CD4-positive, CD25-positive, alpha-beta regulatory T cell (primary cell): ENCODE measurements at places on chromosomes 3 and 15.

DNA sequence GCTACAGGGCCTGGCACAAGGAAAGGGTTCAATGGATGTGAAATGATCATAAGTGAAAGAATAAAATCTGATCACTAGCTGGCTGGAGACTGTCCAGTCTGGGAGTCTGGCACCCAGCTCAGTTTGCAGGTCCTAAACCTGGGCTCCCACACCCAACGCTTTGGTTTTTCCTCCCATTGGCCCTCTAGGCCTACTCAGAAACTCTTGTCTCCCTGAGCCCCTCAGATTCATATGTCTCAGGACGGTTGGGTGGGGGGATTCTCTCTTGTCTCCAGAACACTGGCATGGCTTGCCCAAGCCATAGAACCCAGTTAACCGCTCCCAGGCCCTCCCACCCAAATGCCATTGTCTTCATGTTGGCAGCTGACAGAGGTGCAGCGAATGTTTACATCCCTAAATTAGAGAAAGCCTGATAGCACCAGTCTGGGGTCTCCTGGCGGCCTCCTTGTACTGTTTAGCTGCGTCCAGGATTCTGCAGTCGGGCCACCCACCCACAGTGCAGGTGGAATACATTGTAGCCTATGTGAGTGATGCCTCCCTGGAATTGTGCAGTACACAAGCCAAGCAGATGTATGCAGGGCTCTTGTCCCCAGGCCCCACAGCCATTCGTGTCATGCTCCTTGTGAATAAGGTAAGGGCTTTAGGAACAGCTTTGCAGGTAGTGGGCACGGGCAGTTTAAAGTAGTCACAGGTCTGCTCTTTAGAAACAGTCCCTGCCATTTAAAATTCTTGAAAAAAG lies 266.3 kb downstream of the XXYLT1 start:
- no peak for DNase-seq

- DNase-seq: peak; percentile 47
These were observed 712 bp downstream of the RTF1 start for GRCh38 chr15:41417418-41418195.

- no peak for DNase-seq
These were observed 153.9 kb downstream of the KLF13 start for GRCh38 chr15:31480356-31481025.

DNA sequence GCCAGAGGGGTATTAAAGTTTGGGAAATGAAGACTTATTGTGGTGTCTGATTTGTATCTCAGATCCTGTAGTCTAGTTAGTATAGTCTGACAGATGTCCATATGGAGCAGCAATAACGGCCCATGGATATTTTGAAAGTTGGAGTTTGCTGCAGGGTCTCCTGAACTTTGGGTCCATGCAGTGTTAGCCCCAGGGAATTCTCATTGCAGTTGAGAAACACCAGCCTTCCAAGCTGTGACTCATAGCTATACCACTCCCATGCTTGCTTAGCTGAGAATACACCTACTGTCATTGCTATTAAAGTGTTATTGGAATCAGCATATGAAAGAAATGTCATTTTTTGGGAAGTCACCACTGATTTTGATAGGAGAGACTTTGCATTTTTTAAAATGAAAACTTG lies 29.2 kb downstream of the TMOD2 start:
- no peak for DNase-seq

DNA sequence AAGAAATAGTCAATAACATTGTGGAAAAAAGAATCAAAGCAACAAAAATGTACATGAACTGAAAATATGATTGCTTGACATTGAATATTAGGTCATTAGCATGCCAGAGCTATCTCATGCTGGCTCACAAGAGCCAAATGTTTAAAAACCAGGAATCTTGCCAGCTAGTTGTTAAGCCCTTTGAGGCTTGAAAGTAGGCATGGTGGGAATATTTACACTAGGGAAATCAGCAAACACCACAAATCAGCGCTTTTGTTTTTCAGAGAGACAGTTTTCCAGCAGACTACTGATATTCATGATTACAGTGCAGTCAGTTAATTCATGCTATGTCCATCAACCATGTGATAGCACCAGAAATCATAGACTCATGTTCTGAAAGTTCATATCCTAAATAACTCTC lies 144.8 kb downstream of the ARPP21 start:
- no peak for DNase-seq

DNA sequence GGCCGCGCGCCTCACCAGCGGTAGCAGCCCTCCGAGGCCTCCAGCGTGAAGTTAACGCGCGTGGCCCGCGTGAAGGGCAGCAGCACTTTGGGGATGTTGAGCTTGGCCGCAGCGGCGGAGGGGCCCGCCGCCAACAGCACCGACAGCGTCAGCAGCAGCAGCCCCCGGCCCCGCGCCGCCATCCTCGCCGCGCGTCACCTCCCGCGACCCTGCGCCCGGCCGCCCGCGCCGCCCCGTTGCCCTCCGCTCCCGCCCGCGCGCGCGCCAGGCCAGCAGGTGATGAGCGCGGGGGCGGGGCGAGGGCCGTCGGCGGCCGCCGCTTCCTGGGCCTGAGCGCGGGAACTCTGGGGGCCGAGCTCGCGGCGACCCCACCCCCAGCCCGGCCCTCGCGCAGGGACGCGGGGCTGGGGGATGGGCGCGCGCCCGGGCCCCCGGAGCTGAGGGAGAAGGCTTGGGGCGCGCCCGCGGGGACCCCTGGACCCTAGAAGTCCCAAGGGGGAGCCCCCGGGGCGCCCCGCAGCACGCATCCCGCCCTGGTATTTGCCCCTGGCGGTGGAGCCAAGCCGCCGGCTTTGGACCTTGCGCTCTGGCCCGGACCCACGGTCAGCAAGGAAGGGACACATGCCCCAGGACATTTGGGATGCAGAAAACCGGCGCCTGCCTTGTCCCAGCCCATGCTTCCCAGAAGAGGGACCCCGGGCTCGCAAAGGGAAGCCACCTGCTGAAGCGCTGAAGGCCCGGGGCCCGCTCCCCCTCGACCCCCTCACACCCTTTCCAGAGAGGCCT lies at the start of gene NUP210:
TSS of gene NUP210 (minus strand) at position 278 of the 786 bp plus-strand sequence. CDS start at position 182, 96 bp downstream.
- no peak for DNase-seq

- no peak for DNase-seq
These were observed 212.9 kb downstream of the TIGIT start for GRCh38 chr3:114506591-114507300.

DNA sequence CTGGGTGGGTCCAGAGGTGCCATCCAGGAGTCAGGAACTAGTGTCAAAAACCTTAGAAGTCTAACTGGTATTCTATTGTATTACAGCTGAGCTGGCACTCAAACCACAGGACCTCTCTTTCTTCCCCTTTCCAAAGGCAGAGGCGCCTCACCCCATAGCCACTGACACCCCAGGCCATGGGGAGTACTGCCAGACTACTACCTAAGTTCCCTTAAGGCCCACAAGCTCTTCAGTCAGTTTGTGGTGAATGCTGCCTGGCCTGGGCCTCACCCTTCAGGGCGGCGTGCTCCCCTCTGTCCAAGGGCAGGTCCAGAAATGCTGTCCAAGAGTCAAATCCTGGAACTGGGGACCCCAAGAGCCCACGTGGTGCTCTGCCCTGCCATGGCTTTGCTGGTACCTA lies 43.0 kb upstream of the FGF7 start:
- DNase-seq: no peak

- no peak for DNase-seq
These were observed 21.2 kb downstream of the PXK start for GRCh38 chr3:58353722-58354553.

DNA sequence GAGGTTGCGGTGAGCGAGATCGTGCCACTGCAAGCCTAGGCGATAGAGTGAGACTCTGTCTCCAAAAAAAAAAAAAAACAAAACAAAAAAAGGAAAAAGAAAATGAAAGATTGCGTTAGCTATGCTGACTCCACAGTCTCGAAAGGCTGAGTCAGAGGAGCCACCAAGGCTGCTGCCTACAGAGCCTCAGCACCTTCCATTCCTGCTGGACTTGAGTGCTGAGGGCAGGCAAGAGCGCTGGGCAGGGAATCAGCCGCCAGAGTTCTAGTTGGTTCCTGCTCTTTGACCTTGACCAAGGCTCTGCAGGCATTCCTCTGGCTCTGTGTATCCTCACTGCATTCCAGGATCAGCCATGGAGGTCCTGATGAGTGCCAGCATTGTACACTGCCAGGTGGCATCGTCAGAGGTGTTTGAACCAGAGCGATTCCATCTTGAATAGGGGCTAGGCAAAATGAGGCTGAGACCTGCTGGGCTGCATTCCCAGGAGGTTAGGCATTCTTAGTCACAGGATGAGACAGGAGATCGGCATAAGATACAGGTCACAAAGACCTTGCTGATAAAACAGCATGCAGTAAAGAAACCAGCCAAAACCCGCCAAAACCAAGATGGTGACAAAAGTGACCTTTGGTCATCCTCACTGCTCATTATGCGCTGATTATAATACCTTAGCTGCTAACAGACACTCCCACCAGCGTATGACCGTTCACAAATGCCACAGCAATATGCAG lies 5.9 kb downstream of the MESP2 start:
- no peak for DNase-seq

- no peak for DNase-seq
These were observed 54.1 kb downstream of the SRGAP3 start for GRCh38 chr3:9195390-9195789.

DNA sequence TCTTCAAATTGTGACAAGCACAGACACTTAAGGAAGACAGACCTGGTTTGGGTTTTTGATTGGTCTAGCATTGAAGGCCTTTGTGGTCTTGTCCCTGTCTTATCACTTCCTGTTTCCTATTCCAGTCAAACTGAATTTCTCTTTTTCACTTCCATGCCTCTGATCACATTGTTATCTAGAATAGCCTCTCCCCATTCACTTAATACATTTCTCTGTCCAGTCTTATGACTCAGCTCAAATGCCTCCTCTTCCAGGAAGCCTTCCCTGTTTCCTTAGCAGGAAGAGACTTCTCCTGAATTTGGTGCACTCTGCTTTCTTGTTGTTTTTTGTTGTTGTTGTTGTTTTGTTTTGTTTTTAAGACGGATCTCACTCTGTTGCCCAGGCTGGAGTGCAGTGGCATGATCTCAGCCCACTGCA lies 45.5 kb downstream of the LIMD1 start:
- DNase-seq: no peak

GRCh38 chr3:18190646-18191045 lies 234.5 kb downstream of the SATB1 start:
- DNase-seq: no peak

- DNase-seq: no peak
These were observed 74.3 kb upstream of the SCN5A start for GRCh38 chr3:38723569-38724391.

- DNase-seq: no peak
These were observed 31.6 kb upstream of the RAP2B start for GRCh38 chr3:153130312-153130977.

- peak; percentile 72 for DNase-seq
These were observed 670 bp downstream of the PRKCI start for GRCh38 chr3:170222647-170223541.

DNA sequence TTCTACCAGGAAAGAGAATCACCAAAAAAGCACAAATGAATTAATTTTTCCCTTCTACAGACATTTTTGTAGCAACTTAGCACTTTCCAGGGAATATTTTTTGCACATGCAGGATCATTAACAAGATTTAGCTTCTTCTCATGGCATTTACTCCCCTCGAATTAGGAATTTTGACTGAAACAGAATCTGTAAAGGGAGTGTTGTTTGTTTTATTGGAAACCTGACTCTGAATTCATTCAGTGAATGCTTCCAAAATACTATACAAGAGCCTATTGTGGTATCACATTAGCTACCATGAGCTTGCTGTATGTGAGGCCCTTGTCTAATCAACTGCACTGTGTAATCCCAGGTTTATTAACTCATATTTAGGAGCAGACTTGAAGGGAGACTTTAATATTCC lies 130.4 kb upstream of the ATP10A start:
- no peak for DNase-seq

DNA sequence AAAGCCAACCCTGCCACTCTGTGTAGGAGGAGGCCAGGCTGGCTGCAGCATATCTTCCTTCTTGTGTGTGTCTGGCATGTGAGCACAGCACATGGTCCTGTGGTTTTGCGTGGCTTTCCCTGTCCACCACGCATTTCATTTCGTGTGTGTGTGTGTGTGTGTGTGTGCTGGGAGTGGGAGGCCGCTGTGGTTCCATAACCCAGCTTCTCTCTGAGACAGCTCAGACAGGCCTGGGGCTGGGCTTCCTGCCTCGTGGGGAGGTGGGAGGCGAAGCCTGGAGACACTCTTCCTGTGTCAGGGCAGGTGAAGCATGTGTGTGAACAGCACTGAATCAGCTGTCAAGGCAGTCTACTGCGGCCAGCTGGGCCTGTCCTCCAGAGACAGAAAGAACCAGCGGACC lies 16.0 kb upstream of the MRPS22 start:
- DNase-seq: no peak

DNA sequence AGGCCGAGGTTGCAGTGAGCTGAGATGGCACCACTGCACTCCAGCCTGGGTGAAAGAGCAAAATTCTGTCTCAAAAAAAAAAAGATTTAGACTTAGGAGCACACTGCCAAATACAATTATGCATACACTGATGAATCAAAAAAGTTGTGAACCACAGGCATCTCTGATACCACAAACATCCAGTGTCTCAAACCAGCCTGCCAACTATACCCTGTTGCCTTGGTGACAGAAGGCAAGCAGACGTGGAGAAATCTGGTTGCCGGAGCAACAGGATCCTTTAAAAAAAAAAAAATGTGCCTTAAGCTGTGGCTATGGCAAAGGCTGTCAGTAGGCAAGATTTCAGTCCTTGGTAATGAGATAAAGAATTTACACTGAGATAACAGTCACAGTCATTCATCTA lies 202.3 kb downstream of the NEK10 start:
- DNase-seq: no peak

- DNase-seq: no peak
These were observed 63.6 kb downstream of the SMAD6 start for GRCh38 chr15:66765478-66766281.

DNA sequence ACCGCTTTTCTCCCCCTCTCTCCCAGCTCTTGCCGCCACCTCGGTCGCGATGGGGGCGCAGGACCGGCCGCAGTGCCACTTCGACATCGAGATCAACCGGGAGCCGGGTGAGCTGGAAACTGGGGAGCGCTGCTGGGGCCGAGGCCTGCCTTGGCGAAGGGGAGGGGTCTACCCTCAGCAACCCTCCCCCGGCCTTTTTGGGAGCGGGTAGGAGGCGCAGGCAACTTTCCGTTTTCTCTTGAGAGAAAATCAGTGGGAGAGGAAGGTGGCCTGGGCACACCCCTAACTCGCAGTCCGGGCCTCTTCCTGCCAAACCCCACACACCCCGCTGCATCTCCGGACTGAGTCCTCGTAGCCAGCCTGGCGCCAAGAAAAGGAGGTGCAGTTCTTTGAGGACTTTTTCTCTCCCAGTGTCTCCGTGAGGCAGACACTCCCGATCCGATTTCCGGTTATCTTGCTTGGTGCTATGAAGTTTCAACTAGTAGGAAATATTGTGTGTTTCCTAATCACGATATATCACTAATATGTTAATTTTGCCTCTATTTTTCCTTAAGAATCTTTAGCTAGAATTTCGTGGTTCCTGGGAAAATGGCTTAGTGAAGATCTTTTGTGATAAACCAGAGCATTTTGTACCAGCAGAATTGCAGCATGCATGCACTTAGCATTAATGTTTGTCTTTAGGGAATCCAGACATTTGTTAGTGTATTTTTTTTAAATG lies 631 bp downstream of the NKTR start:
- peak; percentile 46 for DNase-seq

DNA sequence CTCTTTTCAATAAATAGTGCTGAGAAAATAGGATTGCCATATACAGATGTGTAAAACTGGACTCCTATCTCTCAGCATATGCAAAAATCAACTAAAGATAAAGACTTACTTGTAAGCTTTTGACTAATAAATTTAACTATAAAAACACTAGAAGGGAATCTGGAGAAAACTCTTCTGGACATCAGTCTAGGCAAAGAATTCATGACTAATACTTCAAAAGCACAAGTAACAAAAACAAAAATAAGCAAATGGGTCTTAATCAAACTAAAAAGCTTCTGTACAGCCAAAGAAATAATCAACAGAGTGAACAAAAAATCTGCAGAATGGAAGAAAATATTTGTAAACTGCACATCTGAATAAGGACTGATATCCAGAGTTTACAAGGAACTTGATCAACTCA lies 1122.2 kb downstream of the TBL1XR1 start:
- DNase-seq: no peak
